ENCODE measurements at places on chromosomes 6 and 20.

- no peak for DNase-seq
These were observed 6.1 kb upstream of the CCND3 start for GRCh38 chr6:41947581-41948220.

DNA sequence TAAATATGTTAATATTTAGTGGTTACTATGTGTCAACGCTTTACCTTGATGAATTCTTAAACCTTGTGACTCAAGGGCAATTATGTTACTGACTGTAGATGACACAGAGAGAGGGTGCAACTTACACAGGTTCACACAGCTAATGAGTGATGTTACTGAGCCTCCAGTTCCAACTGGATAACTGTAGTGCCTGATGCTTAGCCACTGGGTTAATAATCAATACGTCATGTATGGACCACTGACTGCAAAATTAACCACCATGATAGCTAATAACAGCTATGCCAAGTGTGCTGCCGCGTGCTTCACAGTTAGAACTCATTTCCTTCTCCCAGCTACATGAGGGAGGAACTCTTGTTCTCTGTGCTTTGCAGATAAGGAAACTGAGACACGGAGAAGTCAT, 45.4 kb downstream of the SIRPA start:
- no peak for DNase-seq

- no peak for DNase-seq
These were observed 31.4 kb downstream of the HDDC2 start for GRCh38 chr6:125270380-125270779.

- no peak for DNase-seq
These were observed 530 bp upstream of the NEDD9 start for GRCh38 chr6:11232770-11233626.

GRCh38 chr20:18287546-18287914, 797 bp upstream of the ZNF133 start:
- DNase-seq = no peak

GRCh38 chr6:129485746-129486145, 224.2 kb downstream of the ARHGAP18 start:
- no peak for DNase-seq

DNA sequence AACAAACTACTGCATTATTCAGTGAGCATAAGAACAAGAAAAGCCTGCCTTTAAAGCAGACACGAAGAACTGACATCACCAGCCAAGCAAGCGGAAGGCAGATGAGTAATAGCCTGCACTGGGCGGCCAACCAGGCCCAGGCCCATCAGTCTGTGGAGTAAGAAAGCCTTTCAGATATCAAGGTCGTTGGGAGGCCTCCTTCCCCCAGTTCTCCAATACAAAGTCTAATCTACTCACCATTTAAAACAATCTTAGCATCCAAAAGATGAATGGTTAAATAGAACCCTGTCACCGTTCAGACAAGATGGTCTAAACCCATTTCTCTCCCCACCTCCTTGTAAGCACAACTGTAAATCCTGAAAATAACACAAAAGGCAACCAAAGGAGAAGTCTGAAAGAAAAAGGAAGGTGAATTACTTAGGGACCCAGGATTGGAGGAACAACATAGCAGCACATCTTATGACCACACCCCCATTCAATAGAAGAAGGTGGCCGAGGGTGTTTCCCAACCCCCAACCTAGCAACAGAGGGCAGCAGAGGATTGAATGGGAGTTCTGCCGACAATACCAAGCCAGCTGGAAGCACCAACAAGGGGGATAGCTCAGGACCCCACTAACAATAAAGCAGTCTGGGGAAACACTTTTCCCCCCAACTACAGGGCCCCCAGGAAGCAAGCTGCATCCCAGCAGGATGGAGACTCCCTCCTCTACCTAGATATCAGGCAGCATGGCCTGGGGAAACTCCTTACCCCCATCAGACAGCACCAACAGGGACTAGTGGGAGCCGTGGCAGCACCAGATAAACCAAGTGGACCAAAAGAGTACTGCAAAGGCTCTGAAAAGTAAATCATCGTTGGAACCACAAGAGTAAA, 67.9 kb downstream of the ZHX3 start:
- peak; percentile 69 for DNase-seq

DNA sequence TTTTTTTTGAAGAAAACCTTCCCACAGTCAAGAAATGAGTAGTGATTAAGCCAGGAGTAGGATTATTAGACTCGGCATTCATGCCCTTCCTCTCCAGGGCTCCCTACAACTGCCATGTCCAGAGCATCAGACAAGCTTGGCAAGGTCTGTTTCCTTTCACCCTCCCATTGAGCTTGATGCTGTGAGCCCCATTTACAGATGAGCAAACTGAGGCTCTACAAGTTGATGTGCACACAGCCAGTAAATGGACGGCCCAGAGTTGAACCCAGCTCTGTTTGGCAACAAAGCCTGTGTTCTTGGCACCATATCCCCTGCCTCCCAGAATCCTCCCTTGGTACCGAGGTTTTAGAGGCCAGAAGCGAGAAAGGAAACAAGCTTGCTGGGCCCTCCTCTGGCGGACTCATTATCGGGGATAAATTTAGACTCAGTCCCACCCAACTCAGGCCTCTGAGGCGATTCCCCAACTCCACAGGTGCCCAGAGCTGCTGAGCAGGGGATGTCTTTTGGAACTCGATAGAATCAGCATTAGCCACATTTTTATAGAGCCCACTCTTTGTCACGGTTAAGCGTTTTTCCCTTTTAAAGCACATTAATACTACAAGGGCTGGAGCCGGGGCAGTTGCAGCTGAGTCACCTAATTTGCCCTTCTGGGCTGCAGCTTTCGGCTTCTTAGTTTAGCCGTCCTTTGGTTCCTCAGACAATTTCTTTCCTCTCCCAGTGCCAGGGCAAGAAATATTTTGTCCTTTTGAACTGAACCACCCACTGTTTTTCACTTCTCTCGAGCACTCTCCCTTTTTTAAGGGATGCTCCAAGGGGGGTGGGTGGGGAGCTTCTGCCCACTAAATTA, 23.0 kb upstream of the NFATC2 start:
- DNase-seq = peak; percentile 37

GRCh38 chr6:119142041-119142440, 63.6 kb upstream of the FAM184A start:
- DNase-seq = no peak

GRCh38 chr20:7996898-7997297, 22.7 kb downstream of the TMX4 start:
- no peak for DNase-seq

- no peak for DNase-seq
These were observed 122.2 kb downstream of the COL19A1 start for GRCh38 chr6:69988458-69989126.

GRCh38 chr6:158408552-158409130, 96.4 kb downstream of the TULP4 start:
- no peak for DNase-seq

DNA sequence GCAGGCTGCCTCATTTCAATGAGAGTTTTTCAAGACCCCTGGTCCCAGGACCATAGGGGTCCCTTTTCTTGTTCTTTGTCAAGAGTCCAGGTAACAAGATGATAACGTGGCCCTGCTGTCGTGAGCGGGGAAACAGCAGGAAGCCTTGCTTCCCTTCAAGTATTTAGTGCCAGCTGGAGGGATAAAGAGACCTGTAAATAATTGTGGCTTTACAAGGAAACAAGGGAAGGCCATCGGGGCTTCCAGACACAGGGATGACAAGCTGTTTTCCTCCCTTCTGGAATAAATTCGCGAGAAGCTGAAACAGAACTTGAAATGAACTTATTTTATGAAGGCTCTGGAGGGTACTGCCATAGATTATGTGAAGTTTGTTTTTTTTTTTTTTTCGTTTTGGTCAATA, 163.2 kb downstream of the SYNDIG1 start:
- peak; percentile 35 for DNase-seq

GRCh38 chr20:35595456-35595855, 20.2 kb upstream of the SPAG4 start:
- no peak for DNase-seq

GRCh38 chr6:104689551-104690205, 170.0 kb downstream of the HACE1 start:
- peak; percentile 97 for DNase-seq

DNA sequence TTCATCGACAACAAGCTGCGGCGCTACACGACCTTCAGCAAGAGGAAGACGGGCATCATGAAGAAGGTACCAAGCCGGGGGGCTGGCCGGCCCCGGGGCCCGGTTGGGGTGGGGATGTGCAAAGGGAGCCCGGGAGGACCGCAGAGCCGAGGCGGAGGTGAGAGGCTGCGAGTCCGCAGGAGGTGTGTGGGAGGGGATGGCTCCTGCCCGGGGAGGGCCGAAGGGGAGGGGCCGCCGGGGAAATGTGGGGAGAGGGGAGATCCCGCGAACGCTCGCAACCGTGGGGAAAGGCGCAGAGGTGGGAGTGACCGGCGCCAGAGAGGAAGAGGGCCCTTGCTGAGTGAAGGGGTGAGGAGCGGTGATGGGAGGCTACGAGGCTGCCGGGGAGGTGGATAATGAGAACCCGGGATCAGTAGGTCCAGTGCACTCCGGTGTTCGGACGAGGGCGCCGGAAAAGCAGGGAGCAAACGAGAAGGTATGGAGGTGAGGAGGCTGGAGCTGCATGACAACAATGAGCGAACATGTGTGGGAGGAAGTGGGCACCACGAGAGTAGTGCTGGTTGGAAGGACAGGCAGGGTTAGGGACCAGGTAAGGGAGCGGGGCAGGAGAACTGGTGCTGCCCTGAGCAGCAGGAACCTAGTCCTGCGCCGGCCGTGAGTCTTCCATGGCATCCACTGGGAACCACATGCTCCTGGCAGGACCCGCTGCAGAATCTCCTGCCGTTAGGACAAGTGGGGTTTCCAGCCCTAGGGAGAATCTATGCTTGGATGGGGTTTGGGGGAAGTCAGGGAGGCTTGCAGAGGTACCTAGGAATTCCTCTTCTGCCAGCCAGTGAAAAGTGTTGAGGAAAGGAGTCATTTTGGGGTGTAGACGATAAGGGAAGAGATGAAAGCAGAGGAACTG, 1.3 kb downstream of the SRF start:
- peak; percentile 55 for DNase-seq

All from cerebellar cortex (tissue), 1 donor.